ENCODE measurements at places on chromosomes 5 and 9.

DNA sequence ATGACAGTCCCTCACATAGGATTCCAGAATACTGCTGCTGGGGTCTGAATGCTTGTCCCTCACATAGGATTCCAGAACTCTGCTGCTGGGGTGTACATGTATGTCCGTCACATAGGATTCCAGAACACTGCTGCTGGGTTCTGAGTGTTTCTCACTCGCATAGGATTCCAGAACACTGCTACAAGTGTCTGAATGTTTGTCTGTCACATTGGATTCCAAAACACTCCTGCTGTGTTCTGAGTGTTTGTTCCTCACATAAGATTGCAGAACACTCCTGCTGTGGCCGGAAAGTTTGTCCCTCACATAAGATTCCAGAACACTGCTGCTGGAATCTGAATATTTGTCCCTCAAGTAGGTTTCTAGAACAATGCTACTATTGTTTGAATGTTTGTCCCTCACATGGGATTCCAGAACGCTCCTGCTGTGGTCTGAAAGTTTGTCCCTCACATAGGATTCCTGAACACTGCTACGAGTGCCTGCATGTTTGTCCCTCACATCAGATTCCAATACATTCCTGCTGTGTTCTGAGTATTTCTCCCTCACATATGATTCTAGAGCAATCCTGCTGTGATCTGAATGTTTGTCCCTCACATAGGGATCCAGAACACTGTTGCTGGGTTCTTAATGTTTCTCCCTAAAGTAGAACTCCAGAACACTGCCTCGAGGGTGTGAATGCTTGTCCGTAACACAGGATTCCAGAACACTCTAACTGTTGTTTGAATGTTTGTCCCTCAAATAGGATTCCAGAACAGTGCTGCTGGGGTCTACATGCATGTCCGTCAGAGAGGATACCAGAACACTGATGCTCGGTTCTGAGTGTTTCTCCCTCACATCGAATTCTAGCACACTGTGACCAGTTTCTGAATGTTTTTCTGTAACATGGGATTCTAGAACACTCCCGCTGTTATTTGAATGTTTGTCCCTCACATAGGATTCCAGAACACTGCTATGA, 200.4 kb downstream of the FOXD4L6 start:
- DNase-seq: no peak

GRCh38 chr9:123028973-123029372, 4.5 kb upstream of the GPR21 start:
- DNase-seq: no peak

- no peak for DNase-seq
These were observed 24.6 kb downstream of the LOX start for GRCh38 chr5:122053181-122054109.

GRCh38 chr5:122665051-122665450, 109.8 kb upstream of the SNX2 start:
- DNase-seq: no peak

GRCh38 chr9:21443849-21444625, 3.8 kb downstream of the IFNA1 start:
- no peak for DNase-seq

DNA sequence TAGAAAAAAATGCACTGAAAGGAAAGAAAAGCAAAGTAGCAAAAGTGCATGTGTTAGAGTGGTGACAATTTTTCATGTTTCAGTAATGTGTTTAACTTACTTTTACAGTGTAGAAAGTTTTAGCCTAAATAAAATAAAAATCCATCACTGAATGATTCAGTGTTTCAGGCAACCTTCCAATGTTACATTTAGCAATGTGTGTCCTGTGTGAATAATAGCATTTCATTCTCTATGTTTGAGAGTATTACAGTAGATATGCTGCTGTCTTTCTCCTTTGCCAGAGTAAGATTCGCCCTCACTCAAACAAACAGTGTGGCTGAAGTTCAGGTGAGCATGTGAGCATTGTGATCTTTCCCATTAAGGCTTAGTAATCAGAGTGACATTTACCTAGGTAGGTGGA, 171.1 kb downstream of the TARS1 start:
- DNase-seq: no peak

- no peak for DNase-seq
These were observed 31.3 kb upstream of the GRIA1 start for GRCh38 chr5:153459051-153459743.
